Left lobe of liver (tissue), 2 donors: ENCODE measurements at places on chromosomes 2 and 18. TPM values are rescaled to one million over a fixed set of nuclear protein-coding genes. Genes with fewer than 3 reads are reported as not detected.

DNA sequence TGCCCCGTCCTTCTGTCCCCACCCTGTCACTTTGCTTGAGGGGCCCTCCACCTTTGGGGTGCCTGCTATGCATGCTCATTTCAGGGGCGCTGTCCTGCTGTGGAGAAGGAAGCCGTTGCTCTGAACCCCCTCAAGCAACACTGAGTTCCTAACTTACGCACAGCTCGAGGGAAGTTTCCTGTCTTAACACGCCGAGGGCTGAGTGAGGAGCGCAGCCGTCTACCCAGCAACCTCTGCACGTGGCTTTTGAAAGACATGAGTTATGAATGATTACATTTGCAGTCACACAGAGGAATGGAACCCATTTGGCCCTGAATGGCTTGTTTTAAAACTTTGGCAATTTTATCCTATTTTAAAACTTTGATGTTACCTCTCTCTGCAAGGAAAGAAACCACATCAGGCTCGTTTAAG lies 14.0 kb downstream of the RAMP1 start:
- peak; percentile 27 for DNase-seq

- no peak for DNase-seq
Measured at GRCh38 chr2:235168174-235168979, 216.6 kb downstream of the SH3BP4 start.

GRCh38 chr18:48733643-48734253 lies 194.9 kb downstream of the CTIF start:
- no peak for DNase-seq

- DNase-seq: no peak
Measured at GRCh38 chr18:54149078-54149697, 75.3 kb downstream of the MBD2 start.

- no peak for DNase-seq
Measured at GRCh38 chr2:122078451-122078850, 323.0 kb downstream of the TSN start.

DNA sequence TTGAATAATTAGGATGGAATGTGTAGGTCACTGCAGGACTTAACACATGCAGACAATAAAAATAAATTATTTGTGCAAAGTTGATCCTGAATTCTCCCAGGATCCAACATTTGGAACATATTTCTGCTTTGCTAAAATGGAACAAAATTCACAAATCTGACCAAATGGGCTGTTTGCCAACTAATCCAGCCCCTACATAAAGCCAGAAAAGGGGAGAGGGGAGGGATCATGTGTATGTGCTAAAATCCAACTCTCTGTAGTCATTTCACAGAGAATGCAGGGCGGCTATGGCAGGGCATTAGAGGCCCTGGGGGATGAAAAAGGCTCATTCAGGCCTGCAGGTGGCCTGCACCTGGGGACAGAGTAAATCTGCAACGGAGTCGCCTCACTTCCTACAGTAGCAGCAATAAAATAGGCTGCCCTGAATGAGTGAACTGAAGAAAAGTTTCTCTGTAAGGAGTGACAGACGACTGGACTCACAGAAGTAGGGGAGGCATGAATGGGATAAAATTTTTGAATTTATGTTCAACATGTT lies 4.0 kb upstream of the ZFP36L2 start:
- DNase-seq: no peak

- no peak for DNase-seq
Measured at GRCh38 chr2:190235101-190235500, 84.5 kb downstream of the HIBCH start.

GRCh38 chr2:26605999-26606846 lies 34.9 kb downstream of the CIB4 start:
- DNase-seq: peak; percentile 39

DNA sequence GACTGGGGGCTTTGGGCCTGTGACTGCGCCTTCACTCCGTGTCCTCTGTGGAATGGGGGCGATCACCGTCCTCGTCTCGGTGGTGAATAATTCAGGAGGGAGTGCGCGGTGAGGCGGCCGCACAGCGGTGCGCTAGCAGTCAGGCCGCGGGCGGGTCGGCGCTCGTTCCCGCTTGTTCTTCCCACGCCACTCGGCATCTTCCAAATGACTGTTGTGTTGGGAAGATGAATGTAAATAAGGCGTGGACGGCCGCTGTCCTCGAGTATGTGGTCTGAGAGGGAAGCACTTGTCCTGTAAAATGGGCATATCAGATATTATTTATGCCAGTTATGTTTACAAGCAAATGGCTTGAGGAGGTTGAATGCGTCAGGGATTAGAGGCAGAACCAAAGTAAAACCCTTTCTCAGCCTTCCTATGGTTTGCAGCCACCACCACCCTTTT lies 608 bp upstream of the VPS4B start:
- no peak for DNase-seq

GRCh38 chr2:235810846-235811245 lies 317.0 kb downstream of the AGAP1 start:
- no peak for DNase-seq

DNA sequence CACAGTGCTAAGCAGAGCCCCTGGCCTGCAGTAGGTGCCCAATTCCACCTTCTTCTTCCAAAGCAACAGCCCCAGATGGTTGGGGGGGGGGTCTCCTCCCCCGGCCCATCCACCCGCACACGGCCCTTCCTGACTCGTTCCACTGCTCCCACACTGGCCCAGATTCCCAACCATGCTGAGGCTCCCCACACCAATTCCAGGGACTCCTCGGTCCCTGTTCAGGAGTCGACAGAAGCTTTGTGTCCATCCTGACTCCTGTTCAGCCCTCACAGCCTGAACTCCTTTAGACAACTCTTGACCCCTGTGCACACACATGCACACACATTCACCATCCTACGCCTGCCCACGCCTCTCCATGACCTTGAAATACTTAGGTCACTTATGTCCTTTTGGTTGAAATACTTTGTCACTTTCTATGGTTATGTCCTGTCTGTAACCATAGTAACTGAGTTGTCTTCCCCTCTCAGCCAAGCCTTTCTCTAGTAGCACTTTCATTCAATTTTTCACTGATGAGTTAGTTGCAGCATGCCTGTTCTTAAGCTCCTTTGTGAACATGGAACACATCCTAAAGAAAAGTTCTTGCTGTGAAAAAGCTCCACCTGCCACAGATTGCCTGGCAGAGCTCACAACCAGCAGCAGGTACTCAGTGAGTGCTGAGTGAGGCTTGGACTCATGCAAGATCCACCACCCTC lies 225.8 kb downstream of the SEPTIN10 start:
- no peak for DNase-seq

DNA sequence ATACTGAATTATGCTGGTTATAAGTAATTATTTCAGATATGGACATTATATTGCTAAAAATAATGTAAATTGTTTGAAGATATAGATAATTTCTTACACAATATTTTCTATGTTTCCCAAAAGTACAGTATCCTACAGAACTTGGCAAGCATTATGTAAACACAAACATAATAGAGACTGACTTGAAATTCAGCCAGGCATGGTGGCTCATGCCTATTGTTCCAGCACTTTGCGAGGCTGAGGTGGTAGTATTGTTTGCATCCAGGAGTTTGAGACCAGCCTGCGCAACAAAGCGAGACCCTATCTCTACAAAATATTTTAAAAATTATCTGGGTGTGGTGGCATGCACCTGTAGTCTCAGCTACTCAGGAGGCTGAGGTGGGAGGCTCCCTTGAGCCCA lies 1300.5 kb upstream of the DDX18 start:
- DNase-seq: no peak

DNA sequence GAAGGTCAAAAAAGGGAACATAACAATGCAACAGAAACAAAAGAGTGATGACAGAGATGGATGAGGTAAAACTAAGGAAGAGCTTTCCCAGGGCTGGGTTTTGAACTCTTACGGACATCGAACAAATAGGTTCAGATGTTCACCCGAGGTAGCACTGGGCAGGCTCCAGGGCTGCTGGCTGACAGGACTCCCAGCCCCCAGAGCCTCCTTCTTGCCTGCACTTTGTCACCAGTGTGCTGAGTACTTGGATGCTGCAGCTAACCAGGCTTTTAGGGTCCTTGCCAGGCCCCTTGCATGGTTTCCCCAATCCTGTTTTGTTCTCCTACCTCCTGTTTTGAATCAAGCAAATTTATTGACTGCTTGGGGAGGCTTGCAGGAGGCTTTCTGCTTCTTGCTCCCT lies 322.9 kb downstream of the DYSF start:
- DNase-seq: no peak

GRCh38 chr18:45617284-45617683 lies 2.0 kb downstream of the SLC14A2 start:
- DNase-seq: no peak

DNA sequence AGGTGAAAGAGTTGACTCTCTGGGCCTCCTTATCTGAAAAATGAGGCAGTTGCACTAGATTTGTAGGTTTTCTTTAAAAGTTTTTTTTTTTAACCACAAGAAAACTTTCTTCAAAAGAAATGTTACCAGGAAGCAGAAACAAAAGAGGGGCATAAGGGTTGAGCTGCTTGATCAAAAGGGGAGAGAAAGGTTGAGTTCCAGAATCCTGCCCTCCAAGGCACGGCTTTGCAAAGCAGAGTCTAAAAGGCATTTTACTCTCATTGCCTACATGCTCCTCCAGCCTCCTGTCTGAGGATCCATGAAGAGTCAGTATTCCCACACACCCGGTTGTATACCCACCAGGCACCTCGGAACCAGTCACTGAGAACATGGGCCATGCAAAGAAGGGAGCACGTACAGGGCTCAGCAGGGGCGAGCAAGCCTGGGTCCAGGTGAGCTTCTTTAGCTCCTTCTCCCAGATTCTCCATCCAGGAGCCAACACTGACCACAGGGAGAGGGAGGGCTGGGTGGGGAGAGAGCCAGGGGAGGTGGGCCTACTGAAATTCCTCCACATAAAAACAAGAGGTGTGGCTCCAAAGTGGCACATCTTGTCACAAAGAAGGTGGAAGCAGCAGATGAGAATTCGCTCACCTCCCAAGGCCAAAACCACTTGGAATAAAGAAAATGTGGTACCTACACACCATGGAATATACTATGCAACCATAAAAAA lies 116.0 kb upstream of the EPC2 start:
- no peak for DNase-seq

DNA sequence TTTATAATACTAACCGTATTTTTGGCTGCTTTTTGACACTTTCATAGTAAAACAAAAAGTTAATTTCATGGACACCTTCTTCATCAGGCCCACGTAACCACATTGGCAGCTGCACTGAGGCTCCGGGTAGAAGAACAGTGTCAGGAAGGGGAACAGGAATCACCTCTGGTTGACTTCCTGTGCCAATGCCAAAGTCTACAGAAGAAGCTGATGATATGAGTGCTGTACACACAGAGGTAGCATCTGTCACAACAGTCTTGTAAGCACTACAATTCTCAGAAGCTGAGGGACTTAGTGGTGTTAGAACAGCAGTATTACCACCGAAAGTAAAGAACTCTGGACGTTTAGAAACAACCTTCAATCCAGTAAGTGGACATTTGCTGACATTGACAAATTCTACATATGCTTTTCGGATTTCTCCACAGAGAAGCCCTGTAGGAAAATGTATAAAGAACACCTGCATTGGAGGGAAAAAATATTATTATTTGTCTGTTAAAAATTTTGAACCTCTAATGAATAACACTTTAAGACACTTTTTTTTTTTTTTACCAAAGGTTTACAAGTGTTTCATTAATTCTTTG lies 85.3 kb downstream of the TRAPPC8 start:
- no peak for DNase-seq

DNA sequence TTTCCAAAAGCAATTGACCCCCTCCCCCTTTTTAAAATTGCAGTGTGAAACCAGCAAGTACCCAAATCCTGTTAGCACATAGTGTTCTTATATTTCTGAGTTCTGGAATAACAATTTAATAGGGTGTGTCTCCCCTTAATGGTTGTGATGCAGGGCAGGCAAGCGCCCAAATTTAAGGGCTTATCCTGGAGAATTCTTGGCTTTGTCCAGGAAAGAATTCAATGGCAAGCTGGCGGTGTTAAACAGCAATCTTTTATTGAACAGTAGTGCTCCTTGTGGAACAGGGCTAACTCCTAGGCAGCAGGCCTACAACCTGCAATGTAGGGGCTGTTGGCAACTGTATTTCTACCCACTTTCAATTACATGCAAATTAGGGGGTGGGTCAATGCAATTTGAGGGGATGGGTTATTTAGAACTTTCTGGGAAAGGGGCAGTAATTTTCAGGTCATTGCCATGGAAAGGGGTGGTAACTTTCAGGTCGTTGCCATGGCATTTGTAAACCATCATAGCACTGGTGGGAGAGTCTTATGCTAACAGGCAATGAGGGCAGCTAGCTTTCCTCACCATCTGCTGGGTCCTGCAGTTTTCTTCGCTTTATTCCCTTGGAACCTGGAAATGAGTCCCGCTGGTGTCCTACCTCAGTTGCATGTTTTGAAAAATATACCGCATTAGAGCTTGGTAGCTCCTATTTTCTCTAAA lies 149.0 kb upstream of the KCTD1 start:
- DNase-seq: no peak

GRCh38 chr2:24354957-24355356 lies 5.4 kb downstream of the ITSN2 start:
- no peak for DNase-seq

GRCh38 chr2:44358503-44358902 lies 2.8 kb downstream of the PREPL start:
- DNase-seq: peak; percentile 48

DNA sequence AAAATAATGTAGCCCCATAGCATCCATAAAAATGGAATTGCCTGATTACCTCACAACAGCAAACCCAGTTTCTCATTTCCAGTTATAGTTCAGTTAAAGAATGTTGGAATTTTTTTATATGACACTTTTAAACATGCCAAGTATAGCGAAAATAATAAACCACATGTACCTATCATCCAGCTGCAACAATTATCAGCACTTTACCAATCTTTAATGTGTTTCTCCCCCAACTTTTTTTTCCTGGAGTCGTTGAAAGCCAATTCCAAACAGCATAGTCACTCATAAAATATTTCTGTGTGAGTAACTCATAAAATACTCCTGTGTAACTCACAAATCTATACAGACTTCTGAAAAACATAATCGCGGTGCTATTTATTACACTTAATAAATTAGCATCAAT lies 38.1 kb downstream of the SMAD4 start:
- DNase-seq: no peak

- no peak for DNase-seq
Measured at GRCh38 chr2:82314836-82315472, 2010.4 kb upstream of the LRRTM1 start.

- DNase-seq: no peak
Measured at GRCh38 chr18:76314496-76314895, 180.5 kb downstream of the ZNF516 start.

DNA sequence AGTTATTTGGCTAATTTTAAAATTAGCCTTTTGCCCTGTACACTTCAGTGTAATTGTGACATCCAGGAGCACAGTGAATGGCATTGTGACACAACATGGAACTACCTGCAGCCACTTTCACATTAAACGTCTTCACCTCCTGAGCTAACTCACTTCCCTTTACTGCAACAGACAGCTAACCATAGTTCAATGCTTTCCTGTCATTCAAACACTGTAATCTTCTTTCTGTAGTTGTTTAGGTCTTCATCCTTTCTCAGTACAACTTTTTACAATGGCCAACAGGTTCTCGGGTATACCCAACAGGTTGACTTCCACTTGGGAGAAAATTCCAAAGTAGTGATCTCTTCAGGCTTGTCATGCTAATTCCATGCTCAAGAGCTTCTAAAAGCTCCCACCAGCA lies 8.6 kb upstream of the AGPS start:
- DNase-seq: no peak

Gene ST8SIA3
- not detected for total RNA-seq

Gene RBM43
- total RNA-seq: 3.4 TPM

Gene C1GALT1C1L
- total RNA-seq: not detected

Gene RND3
- 19.2 TPM for total RNA-seq

Gene HK2
- 1.3 TPM for total RNA-seq

Gene MYO7B
- 0.63 TPM for total RNA-seq

Gene ABI2
- total RNA-seq: 7.2 TPM

Gene RTP5
- not detected for total RNA-seq
